ENCODE measurements at places on chromosomes 4 and X.

GRCh38 chrX:149151805-149152757 lies 353.0 kb downstream of the IDS start:
- DNase-seq = no peak

- DNase-seq = no peak
These were observed 359.0 kb upstream of the ATOH1 start for GRCh38 chr4:93469560-93469959.

- DNase-seq = no peak
These were observed 92.3 kb upstream of the SLC7A11 start for GRCh38 chr4:138334346-138335016.

DNA sequence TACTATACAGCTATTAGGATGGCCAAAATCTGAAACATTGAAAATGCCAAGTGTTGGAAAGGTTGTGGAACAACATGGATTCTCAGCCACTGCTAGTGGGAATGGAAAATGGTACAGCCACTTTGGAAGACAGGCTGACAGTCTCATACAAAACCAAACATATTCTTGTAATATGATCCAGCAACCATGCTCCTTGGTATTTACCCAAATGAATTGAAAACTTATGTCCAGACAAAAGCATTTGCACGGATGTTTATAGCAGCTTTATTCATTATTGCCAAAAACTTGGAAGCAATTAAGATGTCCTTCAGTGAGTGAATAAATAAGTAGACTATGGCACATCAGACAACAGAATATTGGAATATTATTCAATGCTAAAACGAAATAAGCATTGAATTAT lies 105.8 kb upstream of the DCLK2 start:
- no peak for DNase-seq

- no peak for DNase-seq
These were observed 41.0 kb upstream of the PITX2 start for GRCh38 chr4:110663738-110664444.

DNA sequence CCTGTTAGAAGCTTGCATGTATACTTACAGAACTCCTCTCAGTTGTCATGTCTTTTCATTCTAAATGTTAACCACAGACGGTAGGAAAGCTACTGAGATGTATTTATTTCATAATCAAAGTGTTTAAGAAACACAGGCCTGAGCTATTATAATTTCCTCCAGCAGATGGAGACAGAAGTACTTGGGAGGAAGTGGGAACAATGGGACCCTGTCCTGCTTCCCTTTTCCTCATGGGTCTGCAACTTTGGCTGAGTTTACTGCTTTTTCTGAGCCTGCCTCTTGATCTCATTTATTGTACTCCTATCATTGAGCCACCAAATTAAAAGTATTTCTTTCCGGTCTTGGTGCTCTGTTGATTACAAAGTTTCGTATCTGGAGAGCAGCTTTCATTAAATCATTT lies 67.7 kb upstream of the SPANXN2 start:
- DNase-seq = no peak

GRCh38 chr4:107711831-107712230 lies 8.2 kb downstream of the PAPSS1 start:
- no peak for DNase-seq

GRCh38 chr4:105966051-105966450 lies 70.8 kb downstream of the NPNT start:
- no peak for DNase-seq

- DNase-seq = no peak
These were observed 330.5 kb upstream of the PRKX start for GRCh38 chrX:4043951-4044350.

DNA sequence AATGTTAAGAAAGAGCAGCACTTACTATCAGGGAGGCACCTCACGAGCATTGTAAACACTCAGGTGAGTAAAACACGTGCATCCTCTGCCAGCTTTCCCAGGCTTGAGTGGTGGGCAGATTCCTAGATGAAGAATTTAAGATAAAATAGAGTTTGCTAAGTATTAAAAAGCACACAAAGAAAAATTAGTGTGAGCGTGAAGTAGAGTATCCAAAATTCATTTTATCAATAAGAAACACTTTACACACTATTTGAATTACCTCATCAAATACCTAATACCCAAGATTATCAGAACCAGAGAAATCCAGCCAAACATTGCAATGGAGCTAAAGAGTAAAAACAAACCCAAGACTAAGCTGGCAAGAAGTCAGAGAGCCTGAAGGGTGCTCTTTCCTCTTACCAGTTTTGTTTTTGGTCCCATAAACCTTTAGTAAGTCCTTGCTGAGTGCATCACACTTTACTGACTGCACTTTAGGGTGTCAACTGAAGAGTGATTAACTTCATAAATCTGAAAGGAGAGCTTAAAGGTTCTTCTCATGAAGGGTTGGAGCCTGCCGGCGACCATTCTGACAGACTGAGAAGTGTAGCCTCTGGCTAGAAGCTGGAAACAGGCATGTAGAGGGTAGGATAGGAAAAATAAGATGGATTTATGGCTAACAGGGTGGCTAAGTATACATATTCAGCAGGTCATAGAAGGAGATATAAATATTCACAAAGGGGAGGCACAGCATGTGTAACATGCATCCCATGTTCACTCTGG lies 151.1 kb downstream of the SLC7A11 start:
- DNase-seq = no peak

DNA sequence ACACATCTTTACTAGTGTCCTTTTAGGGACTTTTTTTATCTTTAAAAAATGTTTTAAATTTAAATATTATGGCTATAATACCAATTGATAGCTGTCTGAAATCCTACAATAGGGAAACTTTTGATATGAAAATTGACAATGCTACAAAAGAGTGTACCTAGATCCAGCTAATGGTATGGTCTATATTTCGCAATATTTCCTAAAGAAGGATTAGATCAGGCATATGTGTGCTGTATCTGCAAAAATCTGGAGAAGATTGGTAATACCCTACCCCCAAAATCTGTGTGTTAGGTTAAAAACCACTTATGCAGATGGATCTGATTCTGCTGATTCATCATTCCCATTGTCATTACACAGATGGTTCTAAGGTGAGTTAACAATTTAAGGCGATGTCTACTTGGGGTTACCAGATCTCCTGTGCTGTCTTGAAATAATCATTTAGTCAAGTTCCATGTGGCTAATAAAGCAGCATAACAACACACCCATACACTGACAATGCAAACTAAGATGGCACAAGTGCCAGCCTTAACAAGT lies 137.1 kb downstream of the GASK1B start:
- no peak for DNase-seq

DNA sequence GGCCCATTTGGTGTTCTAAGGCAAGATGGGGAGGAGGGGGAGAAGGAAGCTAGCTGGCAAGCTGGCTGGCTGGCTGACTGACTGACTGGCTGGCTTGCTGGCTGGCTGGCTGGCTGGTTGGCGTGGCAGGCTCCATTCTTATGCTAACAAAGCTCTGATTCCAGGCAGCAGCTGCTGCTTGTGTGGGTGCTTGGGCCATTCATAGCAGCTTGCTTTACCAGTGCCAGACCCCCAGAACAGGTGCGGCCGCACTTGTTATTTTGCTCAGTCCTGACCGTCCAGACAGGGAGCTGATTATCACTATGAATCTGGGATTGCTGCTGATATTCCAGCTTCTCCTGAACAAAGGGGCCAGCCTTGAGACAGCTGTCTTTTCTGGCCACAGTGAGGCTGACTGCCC lies 131.2 kb upstream of the PAK3 start:
- DNase-seq = no peak

DNA sequence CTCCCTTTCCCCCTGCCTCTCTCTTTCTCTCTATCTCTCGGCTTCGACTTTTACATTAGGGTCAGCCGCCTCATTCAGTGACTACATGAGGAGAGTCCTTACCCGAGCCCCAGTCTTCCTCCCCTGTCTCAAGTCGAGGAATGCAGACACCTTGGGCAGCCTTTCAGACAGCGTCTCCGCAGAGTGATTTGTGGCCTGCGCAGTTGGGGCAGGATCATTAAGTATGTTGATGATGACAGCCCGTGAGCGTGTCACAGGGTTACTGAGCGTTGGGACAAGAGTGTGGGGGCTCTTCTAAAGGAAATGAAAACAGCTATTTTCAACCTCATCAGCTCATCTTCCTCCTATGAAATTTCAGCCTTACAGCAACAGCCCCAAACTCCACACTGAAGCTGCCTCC lies 312.1 kb upstream of the GATB start:
- no peak for DNase-seq

- no peak for DNase-seq
These were observed 26.6 kb downstream of the SNX25 start for GRCh38 chr4:185235843-185236503.

DNA sequence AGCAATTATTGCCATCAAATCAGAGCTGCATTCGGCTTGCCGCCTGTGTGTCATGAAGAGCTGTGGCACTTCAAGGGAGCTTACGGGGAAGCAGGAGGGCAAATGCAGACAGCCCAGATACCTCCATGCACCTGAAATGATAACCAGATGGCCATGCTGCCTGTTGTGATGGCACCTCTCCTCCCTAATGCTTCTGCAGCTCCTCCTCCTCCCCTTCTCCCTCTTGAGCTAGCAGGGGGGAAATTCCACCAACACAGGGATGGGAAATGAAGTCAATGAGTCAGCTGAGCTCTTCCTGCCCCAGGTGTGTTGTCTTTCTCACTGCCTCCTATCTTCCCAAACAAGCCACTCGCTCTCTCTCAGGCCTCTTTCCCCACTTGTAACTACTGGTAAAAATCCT lies 565.0 kb downstream of the BCOR start:
- DNase-seq = no peak

- DNase-seq = no peak
These were observed 108.7 kb upstream of the PAK3 start for GRCh38 chrX:110987292-110987691.

DNA sequence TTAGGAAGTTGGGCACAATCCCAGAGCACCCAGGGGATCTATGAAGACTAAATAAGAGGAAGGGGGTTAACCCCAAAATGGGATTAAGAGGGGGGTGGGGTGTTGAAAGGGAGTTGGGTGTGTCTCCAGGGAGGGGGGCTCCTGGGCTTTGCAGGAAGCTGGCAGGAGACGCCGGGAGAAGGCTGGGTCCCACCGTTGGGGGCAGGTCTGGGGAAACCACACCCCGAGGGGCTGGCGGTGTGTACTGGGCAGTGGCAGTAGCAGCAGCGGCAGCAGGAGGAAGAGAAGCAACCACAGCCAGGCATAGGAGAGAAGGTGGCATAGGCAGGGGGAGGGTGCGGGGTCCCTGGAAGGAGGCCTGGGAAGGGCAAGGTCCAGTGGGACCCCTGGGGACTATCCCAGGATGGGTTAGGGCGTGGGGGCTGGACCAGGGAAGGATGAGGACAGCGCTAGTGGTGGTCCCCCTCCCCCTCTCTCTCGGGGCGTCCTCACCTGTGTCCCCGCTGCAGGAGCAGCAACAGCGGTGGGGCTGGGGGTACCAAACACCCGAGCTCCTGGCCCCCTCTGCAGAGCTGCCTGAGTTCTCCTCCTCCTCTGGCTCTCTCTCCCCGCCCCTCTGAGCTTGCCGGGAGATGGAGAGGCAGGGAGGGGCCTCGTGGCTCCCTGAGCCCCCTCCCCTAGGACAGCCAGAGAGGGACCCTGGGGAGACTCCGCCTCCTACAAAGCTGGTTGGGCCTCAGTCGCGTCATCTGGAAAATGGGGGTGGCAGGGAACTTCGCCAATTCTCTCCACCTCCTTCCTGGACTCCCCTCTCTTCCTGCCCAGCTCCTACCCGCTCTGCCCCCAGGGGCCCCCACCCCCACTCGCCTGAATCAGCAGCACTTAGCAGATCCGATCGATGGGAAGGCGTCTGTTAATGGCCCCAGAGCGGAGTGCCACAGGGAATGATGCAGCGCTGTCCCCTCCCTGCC lies at the start of gene KCND1:
TSS of gene KCND1 (minus strand) at position 596 of the 971 bp plus-strand sequence. CDS start 1,573 bp downstream, outside the sequence.
- DNase-seq = no peak

- DNase-seq = no peak
These were observed 16.6 kb downstream of the HTRA3 start for GRCh38 chr4:8285976-8286718.

GRCh38 chr4:153502584-153502983 lies 36.4 kb downstream of the TMEM131L start:
- DNase-seq = no peak

Data from stimulated activated CD4-positive, alpha-beta T cell treated with anti-CD3 and anti-CD28 coated beads, Interleukin-2, amount 100 ng/mL, for 4 hours (primary cell).